Activated T-helper 9 cell treated with anti-CD3 and anti-CD28 coated beads, Interleukin-2, amount 50 U/mL, for 16 hours (primary cell): ENCODE measurements at places on chromosomes 1 and 21.

GRCh38 chr1:43513471-43514173, 17.1 kb upstream of the PTPRF start:
- DNase-seq, result no peak

DNA sequence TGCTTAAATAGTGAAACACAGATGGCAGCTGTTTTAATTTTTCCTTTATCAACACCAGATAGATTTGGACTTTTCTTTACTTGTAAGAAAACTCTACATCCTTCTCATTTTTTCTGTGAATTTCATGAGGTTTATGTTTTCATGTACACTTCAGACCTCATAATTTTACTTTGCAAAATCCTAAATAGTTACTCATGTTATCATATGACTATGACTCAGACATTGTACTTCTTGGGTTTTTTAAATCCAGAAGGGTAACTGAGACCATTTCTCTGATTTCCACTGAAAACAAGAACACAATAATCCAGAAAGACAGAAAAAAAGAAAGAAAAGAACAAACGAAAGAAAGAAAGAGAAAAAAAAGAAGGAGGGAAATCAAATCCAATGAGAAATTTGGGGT, 1021.6 kb downstream of the NCAM2 start:
- no peak for DNase-seq

- no peak for DNase-seq
Measured at GRCh38 chr1:77322061-77322900, 40.5 kb downstream of the AK5 start.

DNA sequence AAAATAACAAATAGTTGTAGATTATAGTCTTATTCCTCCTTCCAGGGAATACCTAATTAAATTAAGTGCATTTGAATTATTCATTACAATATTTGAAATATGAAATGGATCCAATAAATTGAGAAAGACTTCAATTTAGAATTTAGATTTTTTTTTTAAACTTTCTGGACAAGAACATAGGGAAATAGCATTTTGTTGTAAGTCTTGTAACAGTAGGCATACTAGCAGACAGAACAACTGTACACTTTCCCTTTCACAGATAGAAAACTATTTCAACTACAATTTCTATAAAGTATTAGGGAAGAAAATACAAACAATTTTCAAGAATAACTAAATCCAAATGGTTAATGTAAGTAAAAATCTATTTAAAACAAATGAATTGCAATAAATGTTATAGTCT, 577.5 kb downstream of the USP25 start:
- no peak for DNase-seq

GRCh38 chr1:41496080-41497055, 11.9 kb upstream of the EDN2 start:
- no peak for DNase-seq

GRCh38 chr1:26335774-26336476, 18.0 kb downstream of the CRYBG2 start:
- no peak for DNase-seq

DNA sequence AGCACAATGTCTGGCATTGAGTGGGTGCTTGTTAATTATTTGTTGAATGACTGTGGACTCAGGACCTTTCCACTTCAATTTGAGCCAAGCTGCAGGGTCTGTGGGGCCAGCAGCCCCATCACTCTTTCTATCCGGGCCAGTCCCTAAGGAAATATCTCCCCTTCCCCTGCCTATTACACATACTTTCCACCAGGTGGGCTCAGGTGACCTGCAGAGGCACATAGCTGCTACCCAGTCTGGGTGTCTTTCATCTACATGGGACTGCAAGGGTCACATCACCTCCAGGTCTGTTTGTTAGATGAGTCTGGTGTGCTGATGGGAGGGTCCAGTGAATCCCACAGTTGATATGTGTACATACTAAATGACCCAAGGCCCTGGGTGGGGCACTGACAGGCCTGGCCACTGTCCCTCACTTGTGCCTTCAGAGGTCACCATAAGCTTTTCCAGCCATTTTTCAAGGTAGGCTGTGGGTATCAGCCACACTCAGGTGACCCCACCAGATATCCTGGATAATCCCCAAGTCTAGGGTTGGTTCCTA, 59.5 kb upstream of the KDM4A start:
- no peak for DNase-seq

GRCh38 chr21:43348801-43349261, 78.1 kb downstream of the SIK1 start:
- DNase-seq, result no peak

DNA sequence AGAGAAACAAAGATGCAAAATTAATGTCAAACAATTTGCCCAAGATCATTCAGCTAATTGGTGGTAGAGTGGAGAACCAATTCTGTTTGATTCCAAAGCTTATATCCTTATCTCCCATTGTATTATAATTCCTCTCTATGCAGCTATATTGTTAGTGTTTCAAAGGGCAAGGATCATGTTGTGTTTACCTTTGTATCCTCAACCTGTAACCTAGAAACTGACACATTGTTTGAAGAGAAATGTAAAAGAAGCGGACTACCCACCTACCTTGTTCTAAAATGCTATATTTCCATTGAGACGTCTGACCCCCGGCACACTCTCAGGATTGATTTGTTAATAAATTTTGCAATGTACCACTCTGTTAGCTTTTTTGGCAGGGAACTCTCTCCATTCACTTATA, 9.3 kb downstream of the RAVER2 start:
- DNase-seq, result no peak

- DNase-seq, result no peak
Measured at GRCh38 chr1:182715531-182715930, 31.1 kb upstream of the RGS8 start.

DNA sequence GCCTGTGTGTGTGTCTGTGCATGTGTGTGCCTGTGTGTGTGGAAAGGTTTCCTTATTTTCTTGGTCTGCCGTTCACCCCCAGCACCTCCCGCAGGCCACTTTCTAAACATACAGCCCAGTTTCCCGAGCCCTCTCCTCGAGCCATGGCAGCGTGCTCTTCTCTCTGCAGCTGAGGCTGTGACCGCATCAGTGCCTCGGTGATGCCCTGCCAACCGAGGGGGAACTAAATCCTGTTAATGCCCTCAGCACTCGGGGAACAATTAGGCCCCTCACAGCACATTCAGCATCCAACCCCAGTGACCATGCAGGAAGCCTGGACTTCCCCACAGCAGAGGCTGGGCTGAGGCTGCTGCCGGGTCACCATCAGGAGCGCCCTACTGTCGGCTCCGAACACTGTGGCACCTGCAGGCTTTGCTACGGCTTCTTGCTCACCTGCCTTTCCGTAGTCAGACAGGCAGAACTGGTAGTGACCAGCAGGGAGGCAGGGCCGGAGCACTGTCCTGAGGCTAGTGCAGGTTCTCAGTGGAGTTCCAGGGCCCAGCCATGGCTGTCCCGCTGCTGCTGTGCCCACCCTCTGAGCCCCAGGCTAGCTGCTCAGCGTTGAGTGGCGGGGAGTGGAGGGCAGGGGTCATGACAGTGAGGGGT, 8.1 kb downstream of the GPR137B start:
- no peak for DNase-seq

- DNase-seq, result no peak
Measured at GRCh38 chr1:227883073-227883520, 64.6 kb downstream of the WNT9A start.

DNA sequence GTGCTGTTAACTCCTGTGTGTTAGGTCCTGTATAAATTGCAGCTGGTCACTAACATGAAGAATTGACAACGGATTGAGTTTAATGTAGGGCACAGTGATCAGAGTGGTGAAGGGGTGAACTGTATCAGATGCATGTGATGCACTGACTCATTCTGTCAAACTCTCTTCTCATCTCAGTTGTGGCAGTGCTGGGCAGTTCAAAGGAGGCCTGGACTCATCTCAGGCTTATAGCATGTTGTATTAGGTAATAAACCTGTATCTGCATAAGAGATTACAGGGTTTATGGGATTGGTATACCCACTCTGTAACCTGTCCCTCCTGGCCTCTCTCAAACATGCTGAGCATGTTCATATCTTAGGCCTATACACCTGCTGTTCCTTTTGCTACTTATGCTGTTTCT, 12.4 kb upstream of the GBP3 start:
- DNase-seq, result no peak

GRCh38 chr1:32048440-32048839, 24.3 kb upstream of the TMEM39B start:
- DNase-seq, result no peak

- no peak for DNase-seq
Measured at GRCh38 chr1:167206166-167206835, 14.4 kb upstream of the POU2F1 start.

DNA sequence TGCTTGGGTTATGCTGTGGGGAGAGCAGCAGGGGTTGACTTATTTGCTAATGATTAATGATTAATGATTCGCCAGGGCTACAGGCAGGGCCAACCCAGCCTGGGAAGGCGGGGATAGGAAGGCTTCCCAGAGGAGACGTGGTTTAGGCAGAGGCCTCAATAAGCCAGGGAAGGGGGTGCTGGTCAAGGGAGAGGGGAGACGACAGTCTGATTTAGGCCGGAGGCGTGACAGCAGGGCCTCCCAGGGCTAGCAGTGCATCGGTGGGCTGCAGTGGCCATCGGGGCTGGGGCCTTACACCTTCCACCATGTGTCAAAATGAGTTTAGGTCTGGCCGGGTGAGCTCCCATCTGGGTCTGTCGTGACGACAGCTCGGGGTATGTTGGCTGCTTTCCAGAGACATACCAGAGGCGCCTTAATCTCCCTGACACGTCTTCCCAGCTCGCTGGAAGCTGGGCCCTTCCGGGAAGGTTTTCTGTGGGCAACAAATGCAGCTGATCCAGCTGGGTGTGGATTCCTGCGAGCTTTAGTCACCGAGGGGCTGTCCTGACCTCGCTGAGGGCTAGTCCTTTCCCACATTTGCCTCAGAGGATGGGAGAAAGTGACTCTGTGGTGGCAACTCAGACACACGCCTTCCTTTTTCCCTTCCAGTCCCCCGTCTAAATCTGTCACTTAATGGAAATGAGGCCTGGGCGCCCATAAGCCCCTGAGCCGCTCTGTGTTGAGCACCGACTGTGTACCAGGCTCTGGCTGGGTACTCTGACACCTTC, 3.7 kb upstream of the SLC1A7 start:
- no peak for DNase-seq

DNA sequence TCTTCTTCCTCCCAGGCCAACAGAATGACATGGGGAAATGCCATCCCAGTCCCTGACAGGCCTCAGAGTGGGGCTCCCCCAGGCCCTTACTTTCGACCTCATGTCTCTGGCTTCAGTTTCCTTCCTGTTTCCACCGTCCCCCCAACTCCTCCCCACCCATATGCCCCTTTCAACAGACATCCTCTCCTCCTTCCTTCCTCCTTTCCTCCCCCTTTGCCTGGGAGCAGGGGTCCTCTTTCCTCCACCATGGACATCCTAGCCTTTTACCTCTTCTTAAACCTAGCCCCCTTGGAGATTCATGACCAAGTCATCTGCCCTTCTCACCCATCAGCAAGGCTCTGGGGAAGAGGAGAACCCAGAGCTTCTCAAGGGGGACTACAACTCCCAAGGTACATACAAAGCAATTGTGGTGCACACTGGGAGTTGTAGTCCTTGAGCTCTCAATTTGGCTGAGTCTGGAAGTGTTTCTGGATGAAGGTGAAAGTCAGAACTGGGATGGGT, 4.0 kb downstream of the ZBTB7B start:
- DNase-seq, result no peak

DNA sequence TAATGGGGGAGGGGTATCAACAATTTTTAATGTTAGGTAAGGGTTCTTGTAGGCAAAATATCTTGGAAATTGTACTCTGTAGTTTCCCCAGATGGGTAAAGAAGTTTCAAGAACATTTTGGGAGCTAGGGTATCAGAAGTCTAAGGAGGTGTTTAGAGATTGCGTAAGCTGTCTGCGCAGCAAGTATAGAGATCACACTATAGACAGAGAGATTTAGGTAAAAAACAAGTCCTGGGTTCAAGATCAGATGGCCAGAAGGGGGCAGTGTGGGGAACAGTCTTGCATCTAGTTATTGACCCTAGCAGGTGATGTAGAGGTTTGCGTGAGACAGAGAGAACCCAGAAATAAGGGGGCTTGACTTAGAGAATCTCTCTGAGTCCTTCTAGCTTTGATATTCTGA, 80.8 kb downstream of the S1PR1 start:
- no peak for DNase-seq

GRCh38 chr21:41825216-41825615, 53.9 kb downstream of the PRDM15 start:
- no peak for DNase-seq

GRCh38 chr1:11340233-11340632, 67.2 kb downstream of the UBIAD1 start:
- no peak for DNase-seq

- no peak for DNase-seq
Measured at GRCh38 chr21:21007606-21008005, 9.4 kb downstream of the NCAM2 start.

- DNase-seq, result no peak
Measured at GRCh38 chr1:70874063-70874462, 173.6 kb downstream of the PTGER3 start.

GRCh38 chr1:18112611-18113010, 5.0 kb downstream of the IGSF21 start:
- no peak for DNase-seq

GRCh38 chr1:79323239-79324025, 316.9 kb upstream of the ADGRL4 start:
- no peak for DNase-seq

- no peak for DNase-seq
Measured at GRCh38 chr21:20971296-20971921, 26.8 kb upstream of the NCAM2 start.

GRCh38 chr1:151502859-151503780, 8.1 kb upstream of the CGN start:
- no peak for DNase-seq

DNA sequence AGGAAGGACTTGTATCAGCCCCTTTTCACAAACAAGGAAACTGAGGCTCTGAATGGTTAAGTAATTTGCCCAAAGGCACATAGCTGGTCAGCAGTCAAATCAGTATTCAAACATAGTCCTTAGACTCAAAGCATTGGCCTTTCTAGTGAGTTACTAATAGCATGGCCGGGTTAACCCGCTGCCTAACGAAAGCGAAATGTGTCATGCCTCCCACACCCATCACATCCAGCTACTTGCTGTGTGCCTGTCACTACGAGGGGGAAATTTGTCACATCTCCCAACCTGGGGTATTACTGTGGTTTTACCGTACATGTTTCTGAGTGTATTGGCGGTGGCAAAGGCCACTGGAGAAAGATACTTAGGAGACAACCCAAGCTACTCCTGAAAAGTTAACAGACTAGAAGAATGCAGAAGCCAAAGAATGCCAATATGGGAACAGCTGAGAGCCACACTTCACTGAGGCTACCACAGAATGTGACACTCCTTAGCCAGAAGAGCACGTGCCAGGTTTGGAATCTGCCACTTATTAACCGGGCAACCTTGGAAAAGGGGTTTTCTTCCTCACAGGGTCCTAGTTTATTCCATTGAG, 363.5 kb downstream of the KCNH1 start:
- DNase-seq, result no peak

GRCh38 chr1:183303323-183303645, 114.9 kb downstream of the NMNAT2 start:
- no peak for DNase-seq
